ENCODE measurements at places on chromosomes 11 and 22.

DNA sequence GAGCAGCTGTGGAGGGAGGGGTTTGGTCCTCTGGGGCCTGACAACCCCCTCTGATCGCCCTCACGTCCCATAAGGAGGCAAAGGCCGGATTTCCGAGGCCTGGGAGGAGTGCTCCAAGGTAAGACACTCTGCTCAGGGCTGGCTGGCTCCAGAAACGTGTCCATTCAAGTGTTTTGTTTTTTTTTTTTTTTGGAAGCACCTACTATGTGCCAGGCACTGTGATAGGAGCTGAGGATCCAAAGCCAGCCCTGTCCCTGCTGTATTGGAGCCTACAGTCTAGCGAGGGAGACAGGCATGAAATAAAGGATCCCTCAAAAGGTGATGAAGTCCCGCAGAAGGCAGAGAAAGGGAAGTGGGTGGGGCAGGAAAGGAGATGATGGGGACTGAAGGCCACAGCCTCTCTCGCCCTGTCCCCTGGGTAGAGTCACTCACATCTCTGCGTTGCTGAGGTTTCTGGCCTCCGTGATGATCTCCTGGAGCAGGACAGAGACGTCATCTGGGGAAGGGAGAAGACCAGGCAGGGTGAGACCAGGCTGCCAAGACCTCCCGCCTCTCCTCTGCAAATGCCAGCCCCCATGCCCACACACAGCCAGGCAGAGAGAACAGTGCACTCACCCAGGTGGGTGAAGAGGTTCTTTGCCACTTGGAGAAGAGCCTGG lies 89.2 kb downstream of the PDE2A start:
- no peak for DNase-seq

GRCh38 chr11:17012179-17012578 lies 2.0 kb downstream of the PLEKHA7 start:
- no peak for DNase-seq

GRCh38 chr22:28120691-28121592 lies 201.9 kb upstream of the PITPNB start:
- DNase-seq = no peak

- no peak for DNase-seq
Observed at GRCh38 chr11:128803449-128804245, 63.4 kb downstream of the KCNJ1 start.

DNA sequence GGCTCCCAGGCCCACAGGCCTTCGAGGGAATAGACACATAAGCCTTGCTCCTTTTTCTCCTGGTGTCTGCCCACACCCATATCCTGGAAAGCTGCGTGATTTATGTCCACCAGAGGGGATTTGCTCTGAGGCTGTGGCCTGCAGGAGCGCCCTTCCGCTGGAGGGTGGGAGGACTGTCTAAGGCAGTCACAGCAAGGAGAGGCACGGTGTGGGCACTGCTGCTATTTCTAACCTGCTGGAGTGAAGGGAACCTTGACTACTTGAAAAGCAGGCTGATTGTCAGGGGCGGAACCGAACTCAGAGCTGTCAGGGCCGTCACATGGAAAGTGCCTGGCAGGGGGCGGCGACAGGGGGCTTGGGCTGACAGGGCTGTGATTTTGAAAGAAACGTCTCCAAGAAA lies 3.7 kb downstream of the UPB1 start:
- no peak for DNase-seq

Measured in fibroblast of gingiva (primary cell).